COLO829 (cell line): ENCODE measurements at places on chromosomes 7 and 10.
A peak's percentile ranks its signal among the peaks of the same experiment; 100 is the strongest.

DNA sequence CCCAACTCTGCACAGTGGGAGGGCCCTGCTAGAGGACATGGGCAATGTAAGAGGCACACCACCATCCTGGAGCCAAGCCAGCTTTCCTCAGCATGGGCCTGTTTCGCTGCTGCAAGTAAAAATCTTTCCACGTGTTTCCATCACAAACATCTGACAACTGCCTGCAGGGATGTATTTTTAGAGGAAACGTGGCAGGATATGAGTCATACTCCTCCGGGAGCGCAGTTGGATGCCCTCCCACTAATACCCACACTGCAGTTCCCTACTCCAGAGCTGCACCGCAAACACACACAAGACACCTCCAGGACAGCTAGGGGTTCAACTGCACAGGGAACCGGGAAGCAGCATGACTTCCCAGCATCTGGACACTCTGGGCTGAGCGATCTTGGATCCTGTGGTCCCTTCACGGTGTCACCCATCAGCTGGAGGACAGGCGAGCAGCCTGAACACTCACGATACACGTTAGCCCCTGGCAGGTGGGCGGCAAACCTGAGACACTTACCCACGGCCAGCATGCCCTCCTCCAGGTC, 26.1 kb downstream of the PLAC9 start:
- peak; percentile 82 for DNase-seq

GRCh38 chr7:39132306-39132705, 154.6 kb downstream of the POU6F2 start:
- no peak for DNase-seq

- DNase-seq, result no peak
Observed at GRCh38 chr7:1141651-1142050, 18.3 kb downstream of the ZFAND2A start.

DNA sequence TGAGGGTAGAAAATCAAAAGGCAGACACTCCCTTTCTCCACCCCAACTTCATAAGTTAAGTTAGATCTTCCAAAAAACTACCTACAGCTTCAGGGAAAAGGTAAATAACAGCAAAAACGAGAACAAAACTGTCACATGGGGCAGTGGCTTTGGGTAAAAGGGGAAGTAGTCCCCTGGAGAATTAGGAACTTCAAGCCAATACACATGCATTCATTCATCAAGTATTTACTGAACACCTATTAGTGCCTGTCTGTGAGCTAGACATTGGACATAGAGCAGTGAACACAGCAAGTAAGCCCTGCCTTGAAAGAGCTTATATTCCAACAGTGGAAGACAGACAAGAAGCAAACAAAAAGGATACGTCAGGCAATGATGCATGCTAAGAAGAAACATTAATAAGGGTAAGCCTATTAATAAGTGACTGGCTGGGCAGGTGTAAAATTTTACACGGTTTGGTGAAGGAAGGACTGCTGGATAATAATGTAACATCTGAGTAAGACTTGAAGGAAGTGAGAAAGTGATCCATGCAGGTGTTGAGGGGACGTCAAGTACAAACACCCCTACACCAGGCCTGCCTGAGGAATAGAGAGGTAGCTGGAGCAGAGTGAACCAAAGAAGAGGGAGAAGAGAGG, 69.6 kb upstream of the RAPGEF5 start:
- no peak for DNase-seq

- DNase-seq, result no peak
Observed at GRCh38 chr10:124228471-124228870, 135.1 kb upstream of the CHST15 start.

DNA sequence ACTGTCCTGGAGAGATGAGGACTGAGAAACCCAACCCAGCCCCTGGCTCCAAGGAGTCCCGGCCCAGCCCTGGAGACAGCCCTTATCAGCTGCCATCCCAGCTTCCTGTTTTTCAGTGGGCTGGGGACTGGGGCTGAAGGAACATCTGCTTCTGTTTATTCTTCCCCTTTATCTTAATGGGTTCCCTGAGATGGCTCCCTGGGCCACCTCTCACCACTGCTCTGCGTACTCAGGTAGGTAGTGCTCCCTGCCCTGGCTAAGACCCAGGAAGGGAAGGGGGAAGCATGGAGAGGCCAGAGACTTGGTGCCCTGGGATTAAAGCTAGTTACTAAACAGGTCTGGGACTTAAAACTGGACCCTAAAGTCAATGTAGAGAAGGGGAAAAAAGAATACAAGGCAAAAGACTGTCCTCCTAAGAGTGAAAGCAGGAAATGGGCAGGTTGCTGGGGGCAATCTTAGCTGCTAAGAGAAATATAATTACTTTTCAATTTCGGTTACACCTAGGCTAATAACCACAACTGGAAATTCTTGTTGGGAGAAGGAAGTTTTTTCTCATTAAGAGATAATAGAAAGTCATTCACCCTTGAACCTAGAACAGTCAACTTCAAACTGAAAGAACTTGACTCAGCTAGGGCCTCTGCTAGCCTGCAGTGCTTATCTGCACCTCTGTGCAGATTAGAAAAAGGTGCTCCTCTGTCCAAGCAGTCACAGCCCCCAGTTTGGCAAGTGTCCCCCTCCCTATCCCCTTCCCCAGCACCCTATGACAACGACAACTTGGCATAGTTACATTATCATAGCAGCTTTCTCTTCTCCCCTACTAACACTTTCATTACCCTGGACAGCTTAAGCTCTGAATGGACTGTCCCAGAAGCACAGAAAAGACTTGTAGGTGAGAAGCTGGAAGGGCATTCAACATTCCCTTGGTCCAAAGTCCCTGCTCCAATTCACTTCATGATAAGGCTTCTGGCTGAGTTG, 65.6 kb upstream of the KDM7A start:
- DNase-seq, result no peak

GRCh38 chr10:97549587-97550322, 22.8 kb upstream of the ANKRD2 start:
- peak; percentile 51 for DNase-seq
